Hematopoietic multipotent progenitor cell treated with erythropoietin and hydrocortisone succinate and interleukin-3 and kit ligand, for 15 days (in vitro differentiated cells): ENCODE measurements at places on chromosomes 2 and 18.

GRCh38 chr2:45403036-45403435 is 208.0 kb downstream of the SRBD1 start:
- DNase-seq: no peak

DNA sequence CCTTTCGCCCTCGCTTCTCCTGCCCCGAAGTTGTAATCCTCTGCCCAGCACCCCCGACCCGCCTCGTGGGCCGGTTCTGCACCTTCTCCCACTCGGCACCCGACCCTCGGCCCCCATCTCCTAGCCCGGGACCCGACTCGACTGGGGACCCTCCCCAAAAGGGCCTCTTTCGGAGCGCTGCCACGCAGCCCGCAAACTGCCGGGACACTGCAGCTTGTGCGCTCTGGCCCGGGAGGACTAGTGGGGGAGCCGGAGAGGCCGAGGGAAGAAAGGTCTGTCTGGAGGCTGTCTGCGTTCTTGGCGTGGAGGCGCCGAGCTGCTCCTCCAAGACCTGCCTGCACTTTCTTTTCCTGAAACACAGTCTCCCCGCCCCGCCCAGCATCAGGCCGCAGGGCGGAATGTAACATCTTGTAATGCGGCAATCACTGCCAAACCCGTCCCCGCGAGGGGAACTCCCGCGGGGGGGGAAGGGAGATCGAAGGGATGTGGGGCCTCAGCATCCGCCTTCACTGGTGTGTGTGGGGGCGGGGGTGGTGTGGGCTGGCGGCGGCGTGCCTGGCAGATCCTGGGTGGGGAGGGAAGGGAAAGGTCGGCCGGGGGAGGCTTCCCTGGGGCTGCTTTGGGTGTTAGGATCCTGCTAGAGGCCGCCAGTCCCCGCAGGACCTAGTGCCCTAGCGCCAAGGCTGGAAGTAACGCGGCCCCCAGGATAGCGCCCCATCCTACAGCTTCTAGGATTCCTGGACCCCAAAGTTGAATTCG is 7.4 kb downstream of the DLX2 start:
- DNase-seq: no peak

DNA sequence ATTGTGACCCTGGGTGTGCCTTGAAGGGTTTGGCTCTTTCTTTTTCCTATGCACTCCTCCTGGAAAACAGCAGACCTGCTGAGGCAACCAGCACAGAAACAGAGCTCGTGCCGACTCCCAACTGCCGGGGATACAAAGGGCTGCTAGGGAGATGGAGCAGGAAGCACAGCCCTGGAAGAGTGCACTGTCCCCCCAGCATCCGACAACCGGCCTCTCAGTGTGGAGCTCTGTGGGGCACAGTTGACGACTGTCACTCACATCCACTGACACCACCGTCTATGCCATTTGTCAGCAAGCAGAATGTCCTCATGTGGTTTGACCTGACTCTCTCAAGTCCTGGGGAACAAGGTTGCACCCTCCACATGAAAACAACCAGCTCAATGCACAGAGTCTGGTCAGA is 290.4 kb downstream of the TNS1 start:
- no peak for DNase-seq

GRCh38 chr2:207248702-207249377 is 83.1 kb upstream of the KLF7 start:
- no peak for DNase-seq

DNA sequence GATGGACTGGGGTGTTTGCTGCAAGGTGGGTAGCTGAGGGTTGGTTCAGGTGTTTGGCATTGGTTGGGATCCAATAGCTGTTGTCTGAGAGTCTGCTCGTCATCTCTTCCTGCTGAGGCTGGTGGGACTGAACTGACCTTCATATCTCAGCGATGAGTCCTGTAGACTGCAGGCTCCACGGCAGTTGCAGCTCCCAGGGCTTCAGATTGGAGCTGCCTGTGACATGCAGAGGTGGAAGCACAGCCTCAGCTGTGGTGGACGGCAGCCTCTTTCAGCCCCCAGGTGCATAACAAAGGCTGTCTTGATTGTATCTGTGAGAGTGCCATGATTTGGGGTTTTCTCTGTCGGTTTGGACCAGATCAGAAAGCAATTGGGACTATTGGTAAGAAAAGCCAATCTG is 3.9 kb upstream of the IL1R2 start:
- DNase-seq: no peak
